Adrenal gland (tissue), 19 donors: ENCODE measurements at places on chromosomes 5 and 9. TPM values are rescaled to one million over a fixed set of nuclear protein-coding genes. Genes with fewer than 3 reads are reported as not detected.

- DNase-seq: no peak
- no peaks in the 10 kb centered on the region for H3K27me3 ChIP-seq
- H3K27ac ChIP-seq: no peak overlapping the region
- H3K4me3 ChIP-seq: no peak overlapping the region
- no peaks in the 10 kb centered on the region for H3K4me1 ChIP-seq
Measured at GRCh38 chr5:111855356-111855755, 98.4 kb upstream of the NREP start.

DNA sequence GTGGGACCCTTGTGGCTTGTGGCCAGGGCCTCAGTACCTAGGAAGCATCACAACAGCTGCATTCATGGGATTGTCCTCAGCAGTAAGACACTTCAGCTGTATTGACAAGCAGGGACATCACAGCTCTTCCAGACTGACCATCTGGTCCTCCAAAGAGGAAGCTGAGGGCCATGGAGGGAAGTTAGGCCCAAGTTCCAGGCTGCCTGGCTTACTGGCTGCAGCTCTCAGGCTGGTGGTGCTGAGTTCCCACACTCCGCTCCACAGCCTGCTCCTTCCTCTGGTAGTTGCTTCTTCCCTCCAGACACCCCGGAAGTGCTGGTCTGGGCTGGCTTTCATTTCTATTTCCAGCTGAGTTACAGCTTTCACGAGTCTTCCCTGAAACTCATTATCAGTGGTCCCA, 5.7 kb upstream of the STING1 start:
- no peaks in the 10 kb centered on the region for H3K36me3 ChIP-seq
- no peaks in the 10 kb centered on the region for H3K4me1 ChIP-seq
- H3K4me3 ChIP-seq: no peak overlapping the region
- H3K27ac ChIP-seq: peak overlapping the region; percentile 69
- peak; percentile 71 for DNase-seq
- no peaks in the 10 kb centered on the region for H3K27me3 ChIP-seq

GRCh38 chr5:54404568-54404967, 50.9 kb upstream of the HSPB3 start:
- DNase-seq: no peak
- no peak overlapping the region for H3K4me3 ChIP-seq
- no peaks in the 10 kb centered on the region for H3K27me3 ChIP-seq
- H3K36me3 ChIP-seq: no peaks in the 10 kb centered on the region

OR13C2 gene
- not detected for total RNA-seq

DNA sequence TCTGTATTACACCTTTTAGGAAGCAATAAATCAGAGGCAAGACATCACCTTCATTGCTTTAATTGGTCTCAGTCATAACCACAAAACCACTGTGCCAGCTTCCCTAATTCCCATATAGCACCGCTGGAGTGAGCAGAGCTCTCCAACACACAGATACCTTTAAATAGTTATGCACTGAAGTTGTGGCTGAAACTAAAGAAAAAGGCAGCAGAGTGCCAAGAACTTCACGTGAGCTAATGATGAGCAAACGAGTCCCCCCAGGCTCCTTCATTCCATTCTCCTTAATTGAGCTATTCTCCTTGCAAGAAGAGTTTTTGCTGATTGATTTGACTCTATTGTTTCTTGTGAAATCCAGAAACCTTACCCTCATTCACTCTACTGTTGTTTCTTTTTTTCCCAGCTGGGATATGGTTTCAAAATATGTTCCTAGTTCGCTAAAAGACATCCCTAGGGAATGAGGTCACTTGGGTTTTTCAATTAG, 501.5 kb downstream of the SPATA31D1 start:
- H3K27ac ChIP-seq: peak overlapping the region; percentile 60
- H3K4me1 ChIP-seq: peaks cover 12% of the 10 kb centered on the region

DNA sequence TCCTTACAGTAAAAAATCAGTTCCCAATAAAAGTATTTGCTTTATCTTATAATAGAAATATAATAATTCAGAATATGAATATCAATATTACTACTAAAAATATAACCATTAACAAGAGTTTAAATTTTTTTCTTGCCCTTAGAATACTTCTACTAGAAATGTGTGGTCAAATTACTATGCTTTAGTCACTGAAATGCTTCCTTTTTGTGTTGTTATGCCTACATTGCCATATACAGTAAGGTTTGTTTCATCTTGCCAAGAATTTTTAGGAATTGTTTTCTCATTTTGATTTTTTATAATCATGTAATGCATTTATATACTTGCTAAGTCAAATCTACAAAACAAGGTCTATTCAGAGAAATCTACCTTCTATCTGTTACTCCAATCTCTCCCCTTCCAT, 181.7 kb downstream of the CDK5RAP2 start:
- peaks cover 5% of the 10 kb centered on the region for H3K4me1 ChIP-seq
- H3K27ac ChIP-seq: no peak overlapping the region
- DNase-seq: no peak
- no peaks in the 10 kb centered on the region for H3K27me3 ChIP-seq

EPB41L4B gene
- 20.4 TPM for total RNA-seq

GRCh38 chr5:167332309-167332708, 959.1 kb upstream of the WWC1 start:
- no peaks in the 10 kb centered on the region for H3K27me3 ChIP-seq
- no peaks in the 10 kb centered on the region for H3K36me3 ChIP-seq
- no peaks in the 10 kb centered on the region for H3K4me1 ChIP-seq
- H3K27ac ChIP-seq: no peak overlapping the region
- H3K4me3 ChIP-seq: no peak overlapping the region

DNA sequence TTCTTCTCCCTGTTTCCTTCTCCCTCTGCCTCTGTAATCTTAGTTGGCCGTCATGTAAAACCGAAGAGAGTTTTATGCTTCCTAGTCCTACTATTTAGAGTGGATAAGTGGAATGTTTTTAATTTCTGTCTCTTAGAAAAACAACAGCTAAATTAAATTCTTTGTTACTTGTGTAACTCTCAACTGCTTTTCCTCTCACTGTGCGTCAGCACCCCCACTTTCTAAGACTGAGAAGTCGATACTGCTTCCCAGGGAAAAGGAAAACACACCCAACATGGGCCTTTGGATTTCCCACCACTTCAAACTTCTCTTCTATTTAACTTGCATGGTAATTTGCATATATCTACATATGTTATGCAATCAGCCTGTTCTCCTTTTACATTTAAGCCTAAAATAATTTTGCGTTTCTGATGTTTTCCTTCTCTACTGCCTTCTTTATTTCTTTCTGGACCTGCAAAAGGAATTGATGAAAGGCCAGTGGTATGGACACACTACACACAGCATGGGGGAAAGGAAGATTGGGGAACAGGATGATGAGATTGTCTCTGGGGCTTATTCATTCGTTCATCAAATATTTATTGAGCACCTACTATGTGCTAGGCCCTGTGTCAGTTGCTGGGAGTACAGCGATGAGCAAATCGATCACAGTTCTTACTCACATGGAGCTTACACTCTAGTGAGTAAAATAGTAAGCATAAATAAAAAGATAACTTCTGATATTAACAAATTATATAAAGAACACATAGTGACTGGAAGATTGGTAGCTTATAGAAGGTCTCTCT, 52.5 kb upstream of the CTNNA1 start:
- no peaks in the 10 kb centered on the region for H3K36me3 ChIP-seq
- H3K27ac ChIP-seq: no peak overlapping the region
- no peaks in the 10 kb centered on the region for H3K4me1 ChIP-seq
- DNase-seq: no peak
- H3K4me3 ChIP-seq: no peak overlapping the region

SGTB gene
- total RNA-seq: 6.4 TPM

DNA sequence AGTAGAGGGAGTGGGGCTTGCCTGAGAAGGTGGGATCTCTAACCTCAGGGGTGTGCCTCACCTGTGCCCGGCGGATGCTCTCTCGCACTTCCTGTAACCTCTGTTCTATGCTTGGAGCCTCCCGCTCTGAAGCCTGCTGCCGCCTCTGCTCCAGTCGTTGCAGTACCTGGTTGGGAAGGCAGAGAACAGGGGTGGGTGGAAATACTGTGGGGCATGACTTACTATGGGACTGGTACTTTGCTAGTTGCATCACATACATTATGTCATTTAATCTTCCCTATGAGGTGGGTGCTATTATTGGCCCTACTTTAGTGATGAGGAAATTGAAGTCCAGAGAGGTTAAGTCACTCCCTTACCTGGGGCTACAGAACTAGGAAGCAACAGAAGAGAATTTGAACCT, 5.2 kb downstream of the FCHSD1 start:
- no peak for DNase-seq
- no peaks in the 10 kb centered on the region for H3K4me1 ChIP-seq
- no peak overlapping the region for H3K27ac ChIP-seq
- H3K36me3 ChIP-seq: peaks cover 19% of the 10 kb centered on the region
- H3K4me3 ChIP-seq: no peak overlapping the region

- H3K36me3 ChIP-seq: no peaks in the 10 kb centered on the region
- DNase-seq: no peak
- H3K27me3 ChIP-seq: no peaks in the 10 kb centered on the region
- no peaks in the 10 kb centered on the region for H3K4me1 ChIP-seq
- H3K4me3 ChIP-seq: no peak overlapping the region
Measured at GRCh38 chr5:113450462-113450861, 15.7 kb upstream of the TSSK1B start.

DNA sequence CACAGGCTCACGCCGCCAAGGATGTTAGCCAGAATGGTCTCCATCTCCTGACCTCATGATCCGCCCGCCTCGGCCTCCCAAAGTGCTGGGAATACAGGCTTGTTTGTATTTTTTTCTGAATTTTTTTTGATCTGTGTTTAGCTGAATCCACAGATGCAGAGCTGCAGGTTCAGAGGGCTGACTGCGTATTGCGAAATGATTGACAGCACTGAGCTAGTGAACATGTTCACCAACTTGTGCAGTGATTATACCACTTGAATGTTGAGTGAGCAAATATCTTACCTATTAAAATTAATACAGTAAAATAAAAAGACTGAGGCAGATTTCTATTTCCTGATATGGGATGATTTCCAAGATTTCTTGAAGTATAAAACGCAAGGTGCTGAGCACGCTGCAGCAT, 123.1 kb upstream of the PHYKPL start:
- H3K27ac ChIP-seq: no peak overlapping the region
- no peaks in the 10 kb centered on the region for H3K27me3 ChIP-seq
- H3K4me1 ChIP-seq: no peaks in the 10 kb centered on the region
- H3K4me3 ChIP-seq: no peak overlapping the region
